KG1 (cell line): ENCODE measurements at places on chromosomes 12 and 14.

- no peak for DNase-seq
Measured at GRCh38 chr14:64762044-64763034, 58.1 kb downstream of the PLEKHG3 start.

GRCh38 chr14:101584055-101584859, 23.0 kb downstream of the DIO3 start:
- DNase-seq = no peak

- no peak for DNase-seq
Measured at GRCh38 chr14:59454139-59454538, 11.0 kb downstream of the GPR135 start.

DNA sequence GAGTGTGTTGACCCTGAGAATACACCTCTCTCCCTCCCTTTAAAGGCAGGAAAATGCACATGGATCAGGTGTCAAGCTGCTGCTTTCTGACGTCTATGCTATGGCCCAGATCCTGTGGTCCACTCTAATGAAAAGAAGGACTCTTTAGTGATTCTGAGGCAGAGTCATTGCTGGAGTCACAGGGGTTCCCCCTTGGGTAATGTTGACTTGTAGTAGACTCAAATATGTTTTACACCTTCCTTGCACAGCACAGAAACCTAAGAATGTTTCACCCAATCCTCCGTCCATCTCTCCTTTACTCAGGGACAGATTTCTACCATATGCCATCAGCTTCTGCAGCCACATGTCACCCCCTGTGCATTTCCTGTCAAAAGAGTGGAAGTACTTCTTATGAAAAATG, 525.4 kb downstream of the TMEM121 start:
- no peak for DNase-seq

GRCh38 chr12:106878804-106879203, 76.9 kb upstream of the TMEM263 start:
- no peak for DNase-seq

GRCh38 chr14:32375663-32376062, 46.6 kb downstream of the AKAP6 start:
- no peak for DNase-seq

- DNase-seq = no peak
Measured at GRCh38 chr12:52419656-52420055, 13.5 kb upstream of the KRT82 start.

GRCh38 chr12:87365423-87365822, 663.8 kb downstream of the C12orf50 start:
- no peak for DNase-seq

GRCh38 chr12:127542931-127543330, 724.0 kb upstream of the TMEM132C start:
- no peak for DNase-seq

GRCh38 chr12:57611108-57611826, at the start of gene ARHGEF25:
TSS of gene ARHGEF25 (plus strand) at chr12:57611435. CDS start at chr12:57611895, 460 bp downstream.
- DNase-seq = no peak

DNA sequence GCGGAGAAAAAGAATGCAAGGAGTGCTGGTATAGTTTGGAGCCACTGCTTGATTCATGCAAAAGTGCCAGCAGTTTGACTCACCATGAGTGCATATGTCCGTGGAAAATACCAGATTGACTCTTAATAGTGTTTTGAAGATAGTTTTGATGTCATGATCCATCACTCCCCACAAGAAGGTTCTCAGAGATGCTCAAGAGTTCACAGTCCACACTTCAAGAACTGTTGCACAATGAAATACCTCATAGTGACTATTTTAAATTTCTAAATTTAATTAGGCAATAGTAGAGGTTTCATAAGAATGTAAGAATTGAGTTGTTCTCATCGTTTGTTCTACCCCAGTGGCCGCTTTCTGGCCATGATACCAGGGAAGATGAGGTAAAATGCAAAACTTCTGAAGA, 286.6 kb upstream of the RGS6 start:
- DNase-seq = no peak

- no peak for DNase-seq
Measured at GRCh38 chr14:75113932-75114539, 12.8 kb downstream of the NEK9 start.

DNA sequence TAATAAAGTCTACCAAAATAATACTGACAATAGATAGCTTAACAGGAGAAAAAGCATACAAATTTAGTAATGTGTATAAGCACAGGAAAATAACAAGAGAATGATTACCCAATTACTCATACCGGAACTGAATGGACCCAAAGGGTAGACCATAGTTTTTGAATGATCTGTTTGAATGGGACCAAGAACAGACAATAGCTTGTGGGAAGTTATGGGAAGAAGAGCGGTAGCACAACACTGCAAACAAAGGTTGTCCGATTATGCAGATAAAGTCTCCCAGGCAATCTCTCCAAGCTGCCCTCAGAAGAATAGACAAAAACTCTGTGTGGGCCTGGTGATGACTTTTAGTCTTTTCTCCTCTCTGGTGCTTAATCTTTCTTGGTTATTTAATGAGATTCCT, 96.6 kb upstream of the NEDD1 start:
- no peak for DNase-seq

- no peak for DNase-seq
Measured at GRCh38 chr12:76106631-76107030, 22.1 kb upstream of the NAP1L1 start.

DNA sequence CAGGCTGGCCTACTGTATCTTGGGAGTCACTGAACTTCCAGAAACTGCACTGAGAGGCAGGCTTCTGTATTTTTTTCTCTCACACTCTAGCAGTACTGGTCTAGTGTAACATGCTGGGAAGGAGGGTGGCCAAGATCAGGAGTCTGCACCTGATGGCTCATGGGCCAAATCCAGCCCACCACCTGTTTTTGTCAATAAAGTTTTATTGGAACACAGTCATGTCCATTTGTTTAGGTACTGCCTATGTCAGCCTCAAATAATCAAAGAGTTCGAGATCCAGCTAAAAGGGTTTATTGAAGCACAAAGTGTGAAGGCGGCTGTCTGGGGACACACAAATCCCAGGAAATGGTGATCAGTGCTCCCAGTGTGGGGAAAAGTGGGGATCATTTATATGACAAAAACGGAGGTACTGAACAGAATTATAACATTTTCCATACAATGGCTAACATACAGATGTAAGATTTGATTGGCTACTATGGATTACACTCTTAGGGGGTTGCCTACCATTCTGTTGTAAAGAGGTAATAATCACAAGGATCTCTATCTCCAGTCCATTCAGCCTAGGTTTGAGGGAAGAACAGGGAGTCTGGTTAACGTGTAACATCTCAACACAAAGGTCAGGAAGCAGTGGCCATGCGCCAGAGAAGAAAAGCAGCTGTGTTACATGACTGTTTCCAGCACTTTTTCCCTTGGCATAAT, 12.9 kb downstream of the USP30 start:
- no peak for DNase-seq

- no peak for DNase-seq
Measured at GRCh38 chr14:59055006-59055405, 133.5 kb upstream of the DAAM1 start.

- DNase-seq = no peak
Measured at GRCh38 chr14:63039866-63040265, 5.4 kb downstream of the KCNH5 start.

DNA sequence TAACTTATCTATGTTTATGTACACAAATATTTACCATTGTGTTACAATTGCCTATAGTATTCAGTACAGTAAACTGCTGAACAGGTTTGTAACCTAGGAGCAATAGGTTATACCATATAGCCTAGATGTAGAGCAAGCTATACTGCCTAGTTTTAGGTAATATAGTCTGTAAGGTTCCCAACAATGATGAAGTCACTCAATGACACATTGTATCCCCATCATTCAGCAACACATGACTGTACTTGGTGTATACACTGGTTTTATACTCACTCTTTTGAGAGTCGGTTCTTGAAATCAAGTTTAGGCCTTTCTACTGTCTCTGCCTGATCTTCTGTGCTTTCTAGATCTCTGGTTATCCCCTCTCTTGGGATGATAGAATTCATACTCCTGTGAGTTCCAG, 5.5 kb downstream of the RNASE1 start:
- DNase-seq = no peak

GRCh38 chr14:55881577-55882241, 236.5 kb upstream of the PELI2 start:
- no peak for DNase-seq

- no peak for DNase-seq
Measured at GRCh38 chr12:98370976-98371375, 144.4 kb upstream of the TMPO start.

GRCh38 chr12:90925562-90925961, 29.4 kb downstream of the CCER1 start:
- no peak for DNase-seq
